CD4-positive, alpha-beta T cell treated with Interleukin-1 beta for 1 hour (primary cell): ENCODE measurements at places on chromosomes 16 and 17.
A peak's percentile ranks its signal among the peaks of the same experiment; 100 is the strongest.

GRCh38 chr16:1152651-1153259, at the start of gene CACNA1H:
TSS of gene CACNA1H (plus strand) at chr16:1153106. CDS start at chr16:1153738, 632 bp downstream.
- peak; percentile 53 for DNase-seq

- DNase-seq, result no peak
Measured at GRCh38 chr16:11253995-11254912, 1.8 kb downstream of the SOCS1 start.

GRCh38 chr16:84459941-84460405, 44.5 kb downstream of the MEAK7 start:
- DNase-seq, result no peak

DNA sequence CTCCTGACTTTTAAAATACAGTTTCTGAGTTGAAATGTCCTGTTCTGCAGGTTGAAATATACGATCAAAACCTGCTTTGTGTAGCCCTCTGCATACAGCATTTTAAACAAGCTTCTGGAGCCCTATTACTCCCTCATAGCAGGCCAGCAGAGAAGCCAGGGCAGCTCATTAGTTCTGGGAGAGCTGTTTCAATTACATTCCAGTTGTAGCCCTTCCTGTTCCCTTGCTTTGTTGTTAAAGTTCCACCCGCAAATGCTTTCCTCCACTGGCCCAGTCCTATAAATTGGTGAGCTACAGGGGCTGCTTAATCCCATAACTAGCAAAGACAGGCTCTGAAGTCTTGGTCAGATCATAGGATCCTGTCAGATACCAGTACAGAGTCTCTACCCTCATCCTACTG, 162.5 kb downstream of the SLC39A11 start:
- no peak for DNase-seq

DNA sequence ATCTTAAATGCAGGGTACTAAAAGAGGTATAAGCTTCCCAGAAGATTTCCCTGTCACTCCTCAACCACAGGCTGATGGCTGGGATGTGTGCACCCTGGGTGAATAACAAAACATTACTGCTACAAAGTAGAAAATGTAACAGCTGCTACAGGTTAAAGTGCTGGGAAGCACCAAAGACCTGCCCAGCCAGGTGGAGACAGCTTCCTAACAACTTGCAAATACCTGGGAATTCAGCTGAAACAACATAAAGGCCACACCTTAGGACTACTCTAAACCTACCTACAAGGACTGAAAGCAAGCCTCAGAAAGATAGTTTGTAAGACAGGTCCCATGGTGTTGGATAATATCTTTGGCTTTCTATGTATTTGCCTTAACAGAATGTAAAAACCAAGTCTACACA, 118.5 kb downstream of the CEP112 start:
- no peak for DNase-seq

DNA sequence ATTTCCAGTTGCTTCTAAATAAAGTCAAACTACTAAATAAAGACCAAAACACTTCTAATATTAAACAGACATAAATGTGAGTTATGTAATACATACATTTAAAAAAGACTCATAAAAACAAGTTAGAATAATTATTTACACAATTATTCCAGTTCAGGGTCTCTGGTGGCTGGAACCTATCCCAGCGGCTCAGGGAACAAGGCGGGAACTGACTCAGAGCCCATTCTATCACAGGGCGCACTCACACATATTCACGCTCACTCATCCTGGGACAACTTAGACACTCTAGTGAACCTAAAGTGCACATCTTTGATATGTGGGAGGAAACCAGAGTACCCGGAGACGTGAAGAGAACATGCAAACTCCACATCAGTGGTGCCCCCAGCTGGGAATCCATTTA, 25.0 kb downstream of the PLXDC1 start:
- no peak for DNase-seq

DNA sequence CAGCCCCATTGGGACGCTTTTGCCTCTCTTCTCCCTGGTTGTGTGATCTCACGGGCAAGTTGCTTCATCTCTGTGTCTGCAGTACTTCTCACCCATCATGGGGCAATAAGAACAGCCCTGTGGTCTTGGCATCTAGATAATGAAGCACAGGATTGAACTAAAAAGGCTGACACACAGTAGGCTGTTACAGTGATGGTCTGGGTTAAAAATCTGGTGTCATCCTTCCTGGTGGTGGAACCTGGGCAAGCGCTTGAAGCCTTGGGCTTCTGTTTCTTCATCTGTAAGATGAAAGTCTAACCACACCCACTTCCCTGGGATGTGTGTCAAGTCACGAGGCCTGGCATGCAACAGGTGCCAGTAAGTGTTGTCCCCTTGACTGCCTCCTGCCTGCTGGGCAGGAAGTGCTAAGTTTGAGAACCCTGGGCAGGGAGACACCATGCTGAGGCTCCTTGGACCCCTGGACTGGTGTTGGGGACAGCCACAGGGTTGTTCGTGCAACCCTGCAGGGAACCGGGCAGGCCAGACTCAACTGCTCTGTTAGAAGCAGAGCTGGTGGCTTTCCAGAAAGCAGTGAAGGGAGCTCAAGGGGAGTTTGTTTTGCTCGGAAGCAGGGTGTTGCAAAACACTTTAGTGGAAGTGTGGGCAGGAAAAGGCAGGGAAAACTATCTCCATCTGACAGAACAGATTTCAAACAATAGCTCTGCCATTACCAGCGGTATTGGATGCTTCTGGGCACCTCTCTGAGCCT, 5.9 kb upstream of the MAP2K3 start:
- peak; percentile 64 for DNase-seq

GRCh38 chr17:3768341-3768740, 32.6 kb downstream of the ITGAE start:
- no peak for DNase-seq

GRCh38 chr17:52145476-52145875, 13.0 kb downstream of the CA10 start:
- DNase-seq, result no peak

DNA sequence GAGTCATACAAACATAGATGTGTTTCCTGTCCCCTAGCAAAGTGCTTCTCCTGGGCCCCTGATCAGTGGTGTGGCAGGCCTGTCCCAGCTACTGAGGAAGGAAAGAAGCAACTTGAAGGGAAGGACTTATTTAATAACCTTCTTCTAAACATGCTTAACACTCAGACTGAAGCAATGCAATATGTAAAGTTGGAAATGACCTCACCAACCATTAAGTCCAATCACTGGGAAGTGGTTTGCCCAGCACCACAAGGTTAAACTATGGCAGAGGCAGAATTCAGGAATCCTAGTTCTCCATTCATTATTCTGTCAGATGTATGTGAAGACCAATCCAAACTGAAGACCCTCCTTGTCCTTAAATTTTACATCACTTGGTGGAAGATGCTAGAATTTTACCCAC, 39.1 kb downstream of the CENPV start:
- no peak for DNase-seq

DNA sequence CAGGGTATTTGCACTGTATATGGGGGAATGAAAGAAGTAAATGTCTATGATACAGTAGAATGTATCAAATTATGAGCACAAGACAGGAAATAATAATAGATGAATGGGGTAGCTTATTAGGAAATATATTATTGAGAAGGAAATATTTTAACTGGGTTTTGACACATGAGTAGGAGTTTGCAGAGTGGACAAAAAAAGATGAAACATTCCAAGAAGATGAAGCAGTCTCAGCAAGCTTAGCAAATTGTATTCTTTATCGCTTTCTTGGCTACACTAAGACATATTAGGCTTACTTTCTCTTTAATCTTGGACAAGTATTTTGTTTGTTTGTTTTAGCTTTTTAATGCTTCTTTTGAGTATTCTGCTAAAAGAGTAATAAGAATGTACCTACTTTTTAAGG, 1.3 kb upstream of the KRTAP4-9 start:
- DNase-seq, result no peak

- DNase-seq, result no peak
Measured at GRCh38 chr17:80191865-80192661, 22.2 kb downstream of the CARD14 start.

DNA sequence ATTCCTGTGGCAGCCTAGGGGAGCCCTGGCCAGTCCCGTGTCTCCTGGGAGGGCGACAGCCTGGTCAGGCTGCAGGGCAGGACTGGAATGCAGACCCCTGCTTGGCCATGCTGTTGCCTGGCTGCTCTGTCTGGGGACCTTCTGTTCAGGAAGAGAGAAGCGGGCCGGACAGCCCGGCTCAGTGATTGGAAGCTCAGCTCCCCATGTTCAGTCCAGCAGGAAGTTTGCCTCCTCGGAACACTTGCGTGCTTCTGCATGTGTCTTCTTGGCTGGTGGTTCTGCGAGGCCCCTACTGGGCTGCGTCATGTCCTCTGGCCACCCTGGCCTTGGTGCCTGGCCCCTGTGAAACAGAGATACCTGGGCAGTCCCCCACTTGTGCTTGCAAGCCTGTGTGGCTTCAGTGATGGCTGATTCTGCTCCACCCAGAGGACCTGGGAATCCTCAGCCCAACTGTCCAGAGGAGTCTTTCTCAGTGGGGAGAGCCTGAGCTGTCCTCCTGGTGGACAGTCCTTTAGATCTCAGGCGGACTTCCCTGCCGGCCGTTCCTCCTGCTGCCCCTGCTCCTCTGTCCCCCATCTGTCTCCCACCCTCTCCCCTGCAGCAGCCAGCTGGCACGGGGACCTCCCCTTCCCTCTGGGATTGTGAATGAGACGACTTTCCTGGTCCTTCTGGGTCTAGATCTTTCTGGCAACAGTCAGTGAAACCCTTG, 279.5 kb downstream of the SEC14L1 start:
- no peak for DNase-seq

GRCh38 chr17:78724544-78724943, 57.5 kb downstream of the CYTH1 start:
- no peak for DNase-seq

GRCh38 chr17:80220054-80220735, at the start of the genes SGSH and SLC26A11:
TSS of gene SGSH (minus strand) at chr17:80220333. CDS start at chr17:80220313, 20 bp downstream.
TSS of gene SLC26A11 (plus strand) at chr17:80220427. CDS start at chr17:80221561, 1,134 bp downstream.
- DNase-seq, result peak; percentile 60

DNA sequence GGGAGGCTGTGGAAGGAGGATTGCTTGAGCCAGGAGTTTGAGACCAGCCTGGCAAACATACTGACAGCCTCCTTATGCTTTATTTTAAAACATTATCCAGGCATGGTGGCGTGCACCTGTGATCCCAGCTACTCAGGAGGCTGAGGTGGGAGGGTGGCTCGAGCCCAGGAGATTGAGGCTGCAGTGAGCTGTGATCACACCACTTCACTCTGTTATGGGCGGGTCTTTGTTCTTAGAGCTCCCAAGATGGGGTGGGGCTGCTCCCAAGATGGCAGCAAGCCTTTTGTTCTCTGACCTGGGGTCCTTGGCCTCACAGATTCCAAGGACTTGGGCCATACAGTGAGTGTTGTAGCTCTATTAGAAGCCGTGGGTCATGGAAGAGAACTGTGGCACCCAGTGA, 26.1 kb upstream of the ST6GALNAC2 start:
- no peak for DNase-seq

DNA sequence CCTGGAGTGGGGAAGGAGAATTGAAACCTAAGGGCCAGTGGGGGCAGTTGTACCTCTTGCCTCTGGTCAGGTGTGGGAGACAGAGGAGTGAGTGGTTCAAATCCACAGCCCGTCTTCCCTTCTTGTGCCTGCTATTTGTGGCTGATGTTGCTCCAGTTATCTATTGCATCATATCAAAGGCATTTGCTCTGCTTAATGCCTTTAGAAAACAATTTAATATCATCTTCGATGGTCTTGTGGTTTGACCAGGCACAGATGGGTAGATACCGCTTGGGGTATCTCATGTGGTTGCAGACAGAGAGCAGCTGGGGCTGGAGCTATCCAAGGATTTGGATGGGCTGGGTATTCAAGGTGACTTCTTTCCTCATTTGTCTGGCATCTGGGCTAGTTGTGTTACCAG, 376.1 kb upstream of the RBFOX1 start:
- no peak for DNase-seq

GRCh38 chr17:41588126-41588810, 1.6 kb upstream of the KRT14 start:
- DNase-seq, result no peak

DNA sequence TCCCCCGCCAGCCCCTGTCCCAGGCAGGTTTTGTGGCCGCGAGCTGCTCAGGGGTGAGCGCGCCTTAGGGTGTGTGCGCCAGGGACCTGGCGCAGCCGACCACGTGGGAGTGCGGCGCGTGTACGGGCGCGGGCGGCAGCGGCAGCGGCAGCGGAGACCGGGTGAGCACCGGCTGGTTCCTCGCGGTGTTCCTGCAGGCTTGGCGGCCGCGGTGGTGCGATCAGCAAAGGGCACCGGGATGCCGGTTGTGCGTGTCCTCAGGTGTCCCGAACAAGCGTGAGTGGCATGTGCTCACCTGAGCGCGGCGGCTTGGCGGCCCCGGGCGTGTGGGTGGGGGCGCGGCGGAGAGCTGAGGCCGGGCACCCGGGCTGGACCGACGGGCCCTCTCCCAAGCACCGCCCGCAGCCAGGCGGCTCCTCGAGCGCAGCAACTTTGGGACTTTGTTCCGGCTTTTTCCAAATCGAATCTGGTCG, 381 bp upstream of the HSD11B2 start:
- DNase-seq, result no peak

- DNase-seq, result no peak
Measured at GRCh38 chr17:63365366-63366240, 80.5 kb downstream of the CYB561 start.

DNA sequence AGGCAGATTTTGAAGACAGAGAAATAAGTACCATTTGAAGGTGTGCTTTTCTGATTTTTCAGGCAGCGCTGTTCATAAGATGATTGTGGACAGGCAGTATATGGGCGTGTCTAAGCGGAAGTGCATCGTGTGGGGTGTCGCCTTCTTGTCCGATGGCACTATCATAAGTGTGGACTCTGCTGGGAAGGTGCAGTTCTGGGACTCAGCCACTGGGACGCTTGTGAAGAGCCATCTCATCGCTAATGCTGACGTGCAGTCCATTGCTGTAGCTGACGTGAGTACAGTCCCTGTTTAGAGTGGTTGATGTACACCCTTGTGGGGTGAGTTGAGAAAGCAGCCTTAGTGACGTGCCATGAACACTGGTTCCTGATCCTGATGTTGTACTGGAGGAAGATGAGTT, 10.7 kb downstream of the UTP4 start:
- DNase-seq, result no peak

GRCh38 chr17:32664936-32665583, 178.3 kb downstream of the CDK5R1 start:
- no peak for DNase-seq

GRCh38 chr16:76976756-76977155, 214.2 kb upstream of the MON1B start:
- DNase-seq, result no peak

GRCh38 chr16:48535831-48536613, 74.0 kb downstream of the N4BP1 start:
- DNase-seq, result no peak

DNA sequence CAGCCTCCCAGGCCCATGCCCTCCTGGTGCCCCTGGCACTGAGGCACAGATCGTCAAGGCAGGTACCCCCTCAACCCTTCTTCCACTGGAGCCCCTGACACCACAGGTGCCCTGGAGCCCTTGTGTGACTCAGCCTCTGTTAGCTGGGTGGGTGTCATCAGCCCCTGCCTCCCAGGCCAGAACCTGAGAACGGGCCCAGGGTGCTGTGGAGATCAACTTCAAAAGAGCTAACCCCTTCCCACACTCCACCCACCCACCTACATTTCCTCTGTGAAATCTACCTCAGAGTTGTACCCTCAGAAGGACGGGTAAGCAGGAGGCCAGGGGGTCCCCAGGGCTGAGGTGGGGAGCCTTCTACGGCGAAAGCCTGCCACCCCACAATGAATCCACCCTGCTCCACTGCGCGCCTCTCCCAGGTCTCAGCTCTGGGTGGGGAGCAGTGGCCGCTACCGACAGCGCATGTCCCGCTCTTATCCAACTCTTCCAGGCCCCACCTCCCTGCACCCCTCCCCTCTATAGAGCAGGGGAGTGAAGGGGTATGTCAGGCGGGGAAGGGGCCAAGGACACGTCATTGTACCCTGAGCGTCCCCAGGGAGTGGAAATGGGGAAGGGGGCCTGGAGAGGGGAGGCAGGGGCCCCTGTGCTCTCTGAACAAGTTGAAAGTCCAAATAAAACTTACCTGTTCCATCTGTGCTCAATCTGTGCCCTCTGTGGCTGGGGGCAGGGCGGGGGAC, 17.6 kb downstream of the TBKBP1 start:
- DNase-seq, result no peak
